DMS79 (cell line): ENCODE measurements at places on chromosomes 5 and 9.
A peak's percentile ranks its signal among the peaks of the same experiment; 100 is the strongest.

DNA sequence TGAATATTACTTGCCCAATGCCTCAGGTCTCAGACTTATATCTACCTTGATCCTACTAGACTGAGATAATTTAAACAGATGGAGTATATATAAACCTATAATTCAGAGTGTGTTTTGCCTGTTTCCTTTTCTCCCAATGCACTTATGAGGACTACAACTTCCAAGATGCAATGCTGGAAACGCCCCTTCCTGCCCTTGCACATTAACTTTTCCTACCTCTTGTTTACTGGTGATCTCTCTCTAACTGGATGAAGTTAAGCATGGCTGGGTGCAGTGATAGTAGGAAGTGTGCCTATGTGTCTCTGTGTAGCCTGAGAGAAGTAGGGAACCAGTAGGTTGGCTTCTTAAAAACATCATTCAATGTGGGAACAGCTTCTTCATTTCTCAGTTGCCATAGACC, 115.2 kb downstream of the SVEP1 start:
- no peak for DNase-seq

DNA sequence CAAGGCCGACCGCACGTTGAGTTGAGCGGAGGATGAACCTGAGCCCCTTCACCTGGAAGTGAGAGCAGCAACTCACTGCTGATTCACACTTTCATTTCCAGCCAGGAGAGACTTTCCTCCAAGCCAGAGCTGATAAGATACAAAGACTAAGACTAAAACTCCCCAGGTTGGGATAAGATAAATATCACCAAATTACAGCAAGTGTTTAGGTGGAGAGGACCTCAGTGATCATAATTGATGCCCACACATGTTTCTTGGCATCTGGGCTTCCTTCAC, 6.4 kb upstream of the NKD2 start:
- no peak for DNase-seq

- no peak for DNase-seq
These were observed 215.5 kb downstream of the MPDZ start for GRCh38 chr9:13063880-13064459.

DNA sequence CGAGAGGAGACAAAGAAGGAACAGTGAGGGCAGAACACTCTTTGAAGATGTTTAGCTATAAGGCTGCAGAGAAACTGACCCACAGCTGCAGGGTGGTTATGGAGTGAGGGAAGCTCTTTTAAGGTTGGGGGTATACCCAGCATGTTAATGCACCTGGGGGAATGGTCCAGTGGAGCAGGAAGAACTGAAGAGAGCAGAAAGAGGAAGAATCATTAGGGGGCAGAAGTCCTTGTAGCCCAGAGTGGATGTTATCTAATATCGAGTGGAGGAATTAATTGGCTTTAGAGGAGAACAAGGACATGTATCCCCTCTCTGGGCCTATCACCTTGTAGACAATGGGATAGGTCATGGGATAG, 7.7 kb downstream of the IL4 start:
- no peak for DNase-seq

DNA sequence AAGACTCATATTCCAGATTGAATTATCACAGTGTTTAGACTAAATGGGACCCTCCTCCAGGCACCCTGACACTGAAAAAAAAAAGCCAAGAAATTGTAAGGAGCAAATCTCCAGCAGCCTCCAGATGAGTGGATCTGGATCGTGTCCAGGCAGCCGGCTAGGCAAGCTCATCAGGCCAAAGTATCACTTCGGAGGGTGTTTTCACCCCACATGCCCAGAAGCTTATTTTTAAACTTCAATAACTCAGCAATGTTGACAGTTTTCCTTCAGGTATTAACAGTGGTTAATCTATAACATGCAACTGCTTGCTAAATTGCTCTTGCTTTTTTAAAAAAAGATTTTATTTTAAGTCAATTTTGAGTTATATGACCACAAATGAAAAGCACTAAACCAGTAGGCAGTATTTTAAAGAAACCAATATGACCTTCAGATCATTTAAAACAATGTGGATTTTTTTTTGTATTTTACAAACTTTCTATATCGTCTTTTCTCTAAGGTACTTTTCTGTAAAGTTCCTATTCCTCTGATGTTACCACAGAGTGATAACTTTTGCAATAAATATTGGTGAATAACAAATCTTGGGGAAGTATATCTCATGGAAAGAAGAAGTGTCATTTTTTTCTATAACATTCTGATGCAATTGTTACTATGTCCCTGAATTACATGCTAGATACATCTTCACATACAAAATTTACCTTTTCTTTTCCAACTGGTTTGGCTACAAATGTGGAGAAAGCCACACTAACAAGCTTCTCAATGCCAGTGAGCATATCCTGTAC, 30.7 kb downstream of the ACOT12 start:
- no peak for DNase-seq

- no peak for DNase-seq
These were observed 80.6 kb downstream of the FBXO4 start for GRCh38 chr5:42005561-42006153.

- no peak for DNase-seq
These were observed 3.6 kb upstream of the SPATA31E1 start for GRCh38 chr9:87878989-87879511.

DNA sequence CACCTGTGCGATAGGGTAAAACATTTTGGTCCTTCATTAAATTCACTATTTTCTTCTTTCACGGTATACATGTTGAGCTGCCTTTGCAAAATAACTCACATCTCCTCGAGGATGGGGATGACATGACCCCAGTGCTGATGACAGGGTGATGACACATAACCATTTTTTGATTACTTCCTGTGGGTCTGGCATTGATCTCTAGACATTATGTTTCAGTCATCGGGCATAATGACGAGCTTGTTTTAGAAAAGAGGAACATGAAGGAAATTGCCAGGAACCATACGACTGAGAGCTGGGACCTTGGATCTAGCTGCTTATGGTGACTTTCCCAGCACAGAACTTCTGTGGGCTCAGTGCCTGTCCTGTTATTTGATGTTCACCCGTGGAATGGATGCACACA, 25.2 kb downstream of the COL5A1 start:
- no peak for DNase-seq

GRCh38 chr5:13454050-13454449, 490.4 kb downstream of the DNAH5 start:
- DNase-seq = no peak

GRCh38 chr5:142934051-142934762, 164.0 kb downstream of the ARHGAP26 start:
- no peak for DNase-seq

- no peak for DNase-seq
These were observed 1.4 kb downstream of the RPS6 start for GRCh38 chr9:19378647-19379046.

DNA sequence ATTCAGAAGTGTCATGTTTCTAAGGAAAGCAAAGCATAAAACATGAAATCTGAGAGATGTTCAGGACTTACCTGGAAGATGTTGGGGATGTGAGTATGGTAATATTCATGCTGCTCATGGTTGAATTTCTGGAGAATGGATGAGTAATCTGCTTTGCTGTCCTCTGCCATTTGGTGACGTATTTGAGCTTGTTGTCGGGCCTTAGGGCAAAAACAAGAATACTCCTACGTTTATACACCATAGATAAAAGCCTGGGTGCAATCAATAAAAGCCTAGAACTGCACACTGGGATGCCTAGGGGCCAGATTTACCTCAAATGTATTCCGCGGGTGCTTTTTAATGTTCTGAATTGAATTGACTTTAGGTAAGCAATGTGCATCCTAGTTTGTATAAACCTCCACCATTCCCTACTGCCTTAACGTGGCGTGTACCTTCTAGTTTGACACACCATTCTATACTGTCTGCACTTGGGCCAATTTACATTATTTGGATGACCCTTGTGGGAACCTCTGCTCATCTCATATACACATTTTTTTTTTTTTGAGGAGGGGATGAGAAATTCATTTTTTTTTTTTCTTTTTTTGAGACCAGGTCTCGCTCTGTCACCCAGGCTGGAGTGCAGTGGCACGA, 94.4 kb downstream of the USP20 start:
- DNase-seq = no peak

GRCh38 chr5:156686796-156687195, 163.3 kb upstream of the PPP1R2B start:
- no peak for DNase-seq

DNA sequence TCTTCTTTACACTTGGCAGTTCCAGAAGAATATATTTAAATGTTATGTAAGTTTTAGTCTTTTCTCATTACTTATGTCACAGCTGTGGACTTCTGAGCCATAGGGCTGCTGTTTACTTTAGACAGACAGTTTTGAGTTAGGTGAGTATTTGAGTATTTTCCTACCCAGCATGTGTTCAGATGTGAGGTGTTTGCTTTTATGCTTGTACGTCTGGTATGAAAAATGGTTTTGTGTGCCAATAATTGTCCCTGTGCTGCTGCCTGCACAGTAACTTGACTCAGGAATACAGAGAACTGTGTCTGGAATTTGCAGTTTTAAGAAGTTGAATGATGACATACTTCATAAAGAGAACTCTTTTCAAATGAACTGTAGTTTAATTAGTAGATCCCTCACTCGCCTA, 20.8 kb downstream of the MEGF10 start:
- DNase-seq = no peak

DNA sequence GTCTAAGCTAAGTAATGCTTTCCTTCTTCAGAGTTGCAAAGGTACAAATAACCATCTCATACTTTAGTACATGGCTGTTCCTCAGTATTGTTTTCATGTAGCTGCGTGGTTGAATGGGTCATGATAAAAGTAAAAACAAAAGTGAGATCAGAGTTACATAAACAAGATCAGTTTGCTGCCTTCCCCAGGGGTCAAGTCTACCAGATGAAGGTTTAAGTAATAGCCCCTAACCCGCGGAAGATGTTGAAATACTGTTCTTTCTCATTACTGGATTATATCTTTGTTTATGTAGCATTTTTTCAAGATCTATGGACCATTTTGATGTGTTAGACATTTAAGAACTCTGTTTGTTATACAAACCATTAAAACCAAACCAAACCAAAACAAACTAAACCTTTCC, 34.1 kb upstream of the ARRDC3 start:
- DNase-seq = no peak

- no peak for DNase-seq
These were observed 3.3 kb upstream of the SNX18 start for GRCh38 chr5:54514291-54514690.

DNA sequence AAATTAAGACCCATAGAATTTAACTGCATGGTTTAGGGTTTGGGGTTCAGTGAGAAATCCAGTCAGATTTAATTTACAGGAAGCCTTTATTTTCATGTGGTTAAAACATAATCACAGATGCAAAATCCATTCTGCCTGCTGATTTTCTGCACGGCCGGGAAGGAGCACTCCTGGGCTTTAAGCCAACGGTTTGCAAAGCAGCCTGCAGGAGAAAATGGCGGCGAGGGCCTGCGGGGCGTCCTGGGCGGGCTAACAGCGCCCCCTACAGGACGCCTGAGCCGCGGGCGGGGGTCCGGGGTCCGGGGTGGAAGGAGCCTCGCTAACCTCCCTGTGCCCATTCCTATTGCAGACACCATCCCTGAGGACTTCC, 47.6 kb downstream of the THBS4 start:
- DNase-seq = peak; percentile 72

DNA sequence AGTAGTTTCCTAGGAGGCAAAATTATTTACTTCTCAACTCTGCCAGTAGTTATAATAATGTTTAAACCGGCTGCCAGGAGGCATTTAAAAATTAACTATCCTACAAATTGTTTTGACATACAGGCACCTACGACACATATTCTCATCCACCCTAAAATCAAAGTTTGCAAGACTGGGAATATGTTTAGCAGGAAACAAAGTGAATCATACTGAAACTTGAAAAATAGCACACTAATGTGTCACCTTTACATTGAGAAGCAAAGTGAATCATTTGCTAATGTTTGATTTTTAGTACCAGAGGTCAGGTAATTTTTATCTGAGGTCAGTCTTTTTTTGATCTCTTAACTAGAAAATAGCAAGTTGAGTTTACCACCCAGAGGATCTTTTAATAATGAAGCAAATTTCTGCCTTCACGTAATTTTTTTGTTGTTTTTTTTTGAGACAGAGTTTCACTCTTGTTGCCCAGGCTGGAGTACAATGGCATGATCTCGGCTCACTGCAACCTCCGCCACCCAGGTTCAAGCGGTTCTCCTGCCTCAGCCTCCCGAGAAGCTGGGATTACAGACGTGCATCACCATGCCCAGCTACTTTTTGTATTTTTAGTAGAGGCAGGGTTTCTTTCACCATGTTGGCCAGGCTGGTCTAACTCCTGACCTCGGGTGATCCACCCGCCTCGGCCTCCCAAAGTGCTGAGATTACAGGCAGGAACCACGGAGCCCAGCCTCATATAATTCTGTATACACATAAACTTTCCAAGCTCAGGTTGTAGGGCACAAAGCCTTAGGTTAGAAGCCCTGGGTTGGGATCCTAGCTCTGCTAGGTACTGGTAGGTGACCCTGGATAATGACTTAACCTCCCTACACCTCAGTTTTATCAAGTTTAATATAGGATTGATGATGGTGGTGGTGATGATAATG, 124.3 kb downstream of the UGCG start:
- DNase-seq = no peak

- DNase-seq = no peak
These were observed 75.5 kb downstream of the COL5A1 start for GRCh38 chr9:134717056-134717455.

DNA sequence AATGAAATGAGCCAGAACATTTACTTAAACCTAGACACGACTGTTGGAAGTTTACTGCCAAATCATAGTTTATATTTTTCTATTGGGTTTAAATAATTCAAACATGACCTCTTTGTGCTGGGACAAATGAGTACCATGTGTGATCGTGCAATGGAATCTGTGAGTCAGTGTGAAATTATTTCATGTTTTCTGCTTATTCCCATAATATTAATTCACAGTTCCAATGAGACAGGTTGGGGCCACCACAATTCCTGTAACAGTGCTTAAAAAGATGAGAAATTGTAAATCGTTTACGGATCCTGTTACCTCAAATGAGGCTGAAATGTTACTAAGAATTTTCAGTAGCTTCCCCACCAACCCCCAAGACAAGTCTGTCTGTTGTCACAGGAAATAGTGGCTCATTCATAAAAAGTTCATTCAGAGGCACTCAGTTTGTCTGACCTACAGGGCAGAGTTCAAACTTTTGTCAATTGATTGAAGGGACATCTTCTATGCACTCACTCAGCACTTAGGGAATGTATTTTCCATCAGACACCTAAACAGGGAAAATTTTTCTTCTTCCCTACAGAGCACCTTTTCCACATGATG, 563.9 kb upstream of the ADAMTS16 start:
- DNase-seq = no peak
